ENCODE measurements at places on chromosomes 7 and 10. TPM values are rescaled to one million over a fixed set of nuclear protein-coding genes. Genes with fewer than 3 reads are reported as not detected.

The CYP3A7 gene
- not detected for total RNA-seq

The SLC26A5 gene
- 0.85 TPM for total RNA-seq

The WEE2 gene
- not detected for total RNA-seq

The ATOH7 gene
- total RNA-seq: not detected

The CALML3 gene
- not detected for total RNA-seq

The NXPH1 gene
- total RNA-seq: not detected

The CFTR gene
- not detected for total RNA-seq

The PAX2 gene
- total RNA-seq: 0.51 TPM

The IDI2 gene
- total RNA-seq: not detected

The TMEM270 gene
- total RNA-seq: not detected

The KCNMA1 gene
- total RNA-seq: 0.05 TPM

The AGAP5 gene
- 2.1 TPM for total RNA-seq

The TFPI2 gene
- 152 TPM for total RNA-seq

The CPXM2 gene
- total RNA-seq: 1.0 TPM

The DENND2A gene
- 1.0 TPM for total RNA-seq

The TMEM26 gene
- total RNA-seq: not detected

The DGKI gene
- 3.9 TPM for total RNA-seq

The GRIFIN gene
- not detected for total RNA-seq

The OR6B1 gene
- not detected for total RNA-seq

The SPDYE2 gene
- not detected for total RNA-seq

The MYH16 gene
- not detected for total RNA-seq

The ZNF467 gene
- total RNA-seq: 12.7 TPM

The FGFBP3 gene
- 0.34 TPM for total RNA-seq

The HEPACAM2 gene
- total RNA-seq: not detected

The MBL2 gene
- not detected for total RNA-seq

The UFSP1 gene
- total RNA-seq: 2.2 TPM

The LSM8 gene
- 40.5 TPM for total RNA-seq

The NOD1 gene
- 34.1 TPM for total RNA-seq

The VGF gene
- total RNA-seq: not detected

The NEUROD6 gene
- not detected for total RNA-seq

The FAM221A gene
- total RNA-seq: 7.5 TPM

The HERC4 gene
- 51.7 TPM for total RNA-seq

The HOXA2 gene
- total RNA-seq: 0.33 TPM

The NUDCD3 gene
- total RNA-seq: 143 TPM

The SLC4A2 gene
- total RNA-seq: 93.6 TPM

The NANOS1 gene
- 0.09 TPM for total RNA-seq

The SLC18A3 gene
- not detected for total RNA-seq

The SPDYE16 gene
- total RNA-seq: not detected

The ARPC1B gene
- total RNA-seq: 901 TPM

The ADAMTS14 gene
- 0.05 TPM for total RNA-seq

Measured in dermis blood vessel endothelial cell (primary cell).